ENCODE measurements at places on chromosomes 1 and 21.

- no peak for DNase-seq
These were observed 203.5 kb upstream of the ZNHIT6 start for GRCh38 chr1:85911742-85912141.

GRCh38 chr1:65538664-65539063, 118.2 kb downstream of the LEPR start:
- no peak for DNase-seq

DNA sequence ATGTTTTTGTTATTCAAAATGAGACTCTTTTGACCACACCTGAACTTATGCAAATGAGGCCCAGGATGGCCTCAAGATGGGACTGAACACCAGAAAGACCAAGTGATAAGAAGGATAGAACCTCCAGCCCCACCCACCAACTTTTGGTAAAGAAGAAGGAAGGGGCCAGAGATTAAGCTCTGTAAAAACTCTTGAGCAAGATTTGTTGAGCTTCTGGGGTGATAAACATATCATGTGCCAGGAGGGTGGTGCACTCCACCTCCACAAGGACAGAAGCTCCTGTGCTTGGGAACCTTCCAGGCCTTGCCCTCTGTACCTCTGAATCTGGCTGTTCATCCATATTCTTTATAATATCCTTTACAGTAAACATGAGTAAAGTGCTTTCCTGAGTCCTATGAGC, 5.3 kb downstream of the RSPH1 start:
- DNase-seq, result no peak

GRCh38 chr1:177281901-177282300, 111.1 kb downstream of the BRINP2 start:
- no peak for DNase-seq

DNA sequence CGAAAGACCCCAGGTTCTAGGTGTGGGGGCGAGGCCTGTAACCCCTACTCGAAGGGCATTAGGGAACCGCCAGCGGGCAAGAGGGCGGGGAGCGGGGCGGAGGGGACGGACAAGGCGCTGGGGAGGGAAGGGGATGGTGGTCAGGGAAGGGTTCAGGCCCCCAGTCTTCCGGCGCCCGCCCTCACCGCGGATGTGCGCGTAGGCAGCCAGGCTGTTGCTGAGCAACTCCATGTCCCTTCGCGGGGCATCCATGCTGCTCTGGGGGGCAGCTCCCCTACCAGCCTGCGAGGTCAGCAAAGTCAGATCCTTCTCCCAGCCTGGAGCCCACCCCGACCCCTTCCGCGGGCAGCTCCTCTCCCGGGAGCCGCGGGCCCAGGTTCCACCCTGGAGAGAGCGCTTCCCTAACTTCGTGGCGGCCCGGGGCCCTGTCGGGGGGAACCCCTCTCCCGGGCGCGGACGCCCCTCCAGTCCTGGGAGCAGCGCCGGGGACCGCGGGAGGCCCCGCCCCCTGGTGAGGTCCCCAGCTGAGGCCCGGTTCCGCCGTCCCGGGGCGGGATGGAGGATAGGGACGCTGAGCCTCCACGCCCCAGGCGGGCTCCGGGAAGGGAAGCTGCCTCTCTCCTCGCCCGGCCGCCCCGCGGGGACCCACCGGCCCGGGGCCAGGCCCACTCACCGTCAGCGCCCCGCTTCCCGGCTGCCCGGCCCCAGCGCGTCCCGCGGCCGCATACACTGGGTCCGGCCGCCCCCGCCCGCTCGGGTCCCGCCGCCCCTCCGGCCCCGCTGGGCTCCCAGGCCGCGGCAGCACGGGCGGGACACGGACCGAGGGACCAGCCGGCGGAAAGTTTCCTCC, 434 bp downstream of the EVA1B start:
- no peak for DNase-seq

- no peak for DNase-seq
These were observed 164.8 kb downstream of the PPIAL4G start for GRCh38 chr1:148318123-148318903.

- no peak for DNase-seq
These were observed 116.0 kb upstream of the CD34 start for GRCh38 chr1:208026880-208027438.

DNA sequence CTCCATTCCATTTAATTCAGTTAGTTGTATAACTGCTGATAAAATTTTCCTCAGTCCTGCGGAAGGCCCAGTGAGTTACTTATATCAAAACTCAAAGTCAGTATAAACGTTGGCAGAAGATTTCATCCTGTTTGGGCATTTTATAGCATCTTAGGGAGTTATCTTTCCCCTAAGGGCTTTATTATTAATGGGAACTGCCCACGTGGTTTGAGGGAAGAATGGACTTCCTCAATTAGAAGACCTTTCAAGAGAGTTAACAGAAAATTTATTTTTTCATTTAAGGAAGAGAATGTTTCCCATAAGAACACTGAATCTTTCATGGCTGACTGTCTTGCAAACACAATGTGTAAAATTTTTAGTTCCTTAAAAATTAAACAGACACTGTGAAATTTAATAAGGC, 400.1 kb downstream of the NEGR1 start:
- DNase-seq, result no peak

DNA sequence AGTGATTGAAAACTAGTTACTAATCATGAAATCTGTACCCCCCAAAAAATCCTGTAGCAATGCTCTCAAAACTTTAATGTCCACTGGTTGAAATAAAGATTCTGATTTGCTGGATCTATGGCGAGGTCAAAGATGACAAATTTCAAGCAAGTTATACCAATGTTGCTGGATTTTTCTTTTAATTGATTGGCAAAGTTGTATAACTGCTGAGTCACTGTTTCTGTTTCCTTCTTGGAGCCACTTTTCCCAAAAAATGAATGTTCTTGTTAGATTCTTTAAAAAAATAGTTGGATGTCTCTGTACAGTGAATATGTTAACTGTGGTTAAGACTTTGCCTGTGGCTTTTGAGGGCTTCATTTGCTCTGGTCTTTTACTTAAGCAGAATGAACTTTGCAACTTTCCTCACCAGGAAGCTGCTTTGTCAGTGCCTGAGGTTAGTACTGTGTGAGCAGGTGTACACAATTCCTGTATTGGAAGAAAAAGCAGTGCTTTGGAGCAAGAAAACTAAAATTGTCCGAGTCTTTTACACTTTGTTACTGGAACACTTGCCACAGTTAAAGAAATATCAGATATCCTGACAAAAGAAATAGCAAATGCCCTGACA, 1211.9 kb downstream of the MRPL39 start:
- DNase-seq, result peak; percentile 16

GRCh38 chr1:85478366-85478765, 13.4 kb upstream of the DDAH1 start:
- no peak for DNase-seq

All from body of pancreas (tissue), 4 donors.